Stomach (tissue), 19 donors: ENCODE measurements at places on chromosomes 12 and 14. TPM values are rescaled to one million over a fixed set of nuclear protein-coding genes. Genes with fewer than 3 reads are reported as not detected.
A peak's percentile ranks its signal among the peaks of the same experiment; 100 is the strongest.

Gene TAS2R46
- not detected for polyA plus RNA-seq

Gene SERPINA9
- not detected for polyA plus RNA-seq

Gene DTX3
- polyA plus RNA-seq, result 17.1 TPM

Gene RTL1
- polyA plus RNA-seq, result not detected

Gene GPR84
- polyA plus RNA-seq, result 0.46 TPM

Gene OR4E2
- polyA plus RNA-seq, result not detected

Gene PTHLH
- 0.75 TPM for polyA plus RNA-seq

Gene PTPN21
- 9.3 TPM for polyA plus RNA-seq

GRCh38 chr14:58878439-58879139 lies 240.8 kb downstream of the DACT1 start:
- H3K4me1 ChIP-seq, result no peaks in the 10 kb centered on the region
- no peak overlapping the region for H3K4me3 ChIP-seq
- no peak overlapping the region for H3K27ac ChIP-seq
- H3K36me3 ChIP-seq, result no peaks in the 10 kb centered on the region
- H3K27me3 ChIP-seq, result no peaks in the 10 kb centered on the region

DNA sequence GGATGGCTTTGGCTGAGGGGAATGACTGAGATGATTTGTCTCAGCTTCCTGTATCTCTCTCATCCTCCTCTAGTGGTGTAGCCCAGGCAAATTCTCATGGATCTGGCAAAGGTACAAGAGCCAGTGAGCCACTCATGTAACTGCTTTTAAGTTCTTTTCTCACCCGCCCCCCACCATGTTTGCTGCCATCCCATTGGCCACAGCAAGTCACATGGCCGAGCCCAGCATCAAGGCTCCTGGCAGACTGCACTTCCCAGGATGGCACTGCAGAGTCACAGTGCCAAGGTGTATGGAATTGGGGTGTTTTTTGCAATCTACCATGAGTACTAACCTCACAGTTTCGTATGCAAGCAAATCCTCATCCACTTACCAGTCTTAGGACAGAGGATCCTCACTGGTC lies 50.9 kb downstream of the CHST11 start:
- H3K27me3 ChIP-seq, result no peaks in the 10 kb centered on the region
- no peak for DNase-seq
- H3K4me3 ChIP-seq, result no peak overlapping the region

GRCh38 chr12:14614704-14615121 lies 47.0 kb upstream of the PLBD1 start:
- DNase-seq, result peak; percentile 35
- H3K27me3 ChIP-seq, result no peaks in the 10 kb centered on the region
- H3K4me1 ChIP-seq, result peaks cover 4% of the 10 kb centered on the region
- no peak overlapping the region for H3K27ac ChIP-seq
- no peaks in the 10 kb centered on the region for H3K36me3 ChIP-seq

DNA sequence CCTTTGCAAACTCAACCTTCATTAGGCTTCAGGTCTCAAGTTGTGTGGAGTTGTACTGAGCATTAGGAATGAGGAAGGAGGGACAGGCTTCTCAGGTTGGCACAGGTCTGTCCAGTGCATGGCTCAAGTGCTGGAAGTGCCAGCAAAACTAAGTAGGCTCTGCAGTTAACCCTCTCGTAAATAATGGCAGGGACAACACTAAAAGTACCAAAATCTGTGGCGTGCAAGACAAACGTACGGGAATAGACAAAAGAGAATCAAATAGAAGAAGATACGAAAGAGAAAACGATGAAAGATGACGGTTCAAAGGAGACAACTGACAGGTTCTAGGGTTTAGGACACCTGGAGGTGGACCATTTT lies 612 bp downstream of the TRAPPC6B start:
- H3K4me1 ChIP-seq, result peaks cover 20% of the 10 kb centered on the region
- peak; percentile 49 for DNase-seq
- peaks cover 22% of the 10 kb centered on the region for H3K36me3 ChIP-seq
- H3K27me3 ChIP-seq, result no peaks in the 10 kb centered on the region
- peak overlapping the region; percentile 97 for H3K27ac ChIP-seq
- H3K4me3 ChIP-seq, result peak overlapping the region; percentile 70

DNA sequence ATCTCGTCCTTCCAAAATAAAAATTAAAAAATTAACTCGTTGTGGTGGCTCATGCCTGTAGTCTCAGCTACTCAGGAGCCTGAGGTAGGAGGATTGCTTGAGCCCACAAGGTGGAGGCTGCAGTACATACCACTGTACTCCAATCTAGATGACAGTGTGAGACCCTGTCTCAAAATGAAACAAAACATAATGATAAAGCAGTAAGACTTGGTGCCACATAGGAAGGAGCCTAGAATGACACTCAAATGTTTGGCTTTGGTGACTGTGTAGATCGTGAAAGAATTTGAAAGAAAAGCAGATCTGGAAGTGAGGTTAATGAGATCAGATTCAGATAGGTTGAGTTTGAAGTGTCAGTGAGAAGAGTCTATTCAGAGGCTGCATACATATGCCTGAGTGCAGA lies 150.1 kb upstream of the ATP2B1 start:
- H3K4me1 ChIP-seq, result no peaks in the 10 kb centered on the region
- H3K36me3 ChIP-seq, result no peaks in the 10 kb centered on the region
- H3K27ac ChIP-seq, result no peak overlapping the region

DNA sequence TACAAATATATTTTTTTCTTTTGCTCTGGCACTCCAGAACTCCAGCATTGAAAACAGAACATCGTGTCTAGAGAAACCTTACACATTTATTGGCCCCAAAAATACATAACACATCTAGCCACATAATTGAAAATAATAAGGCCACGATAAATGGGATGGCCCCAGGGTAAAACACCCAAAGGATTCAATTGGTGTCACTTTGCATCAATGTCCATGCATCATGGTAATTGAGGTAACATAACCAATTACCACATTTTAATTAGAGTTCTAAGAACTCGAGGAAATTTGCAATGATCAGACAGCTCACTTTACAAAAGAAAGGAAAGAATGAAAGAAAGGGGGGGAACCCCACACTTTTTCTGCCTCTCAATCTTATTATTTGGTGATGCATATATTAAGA lies 151.8 kb upstream of the NPAS3 start:
- H3K4me1 ChIP-seq, result no peaks in the 10 kb centered on the region
- H3K4me3 ChIP-seq, result no peak overlapping the region
- H3K36me3 ChIP-seq, result no peaks in the 10 kb centered on the region
- no peak overlapping the region for H3K27ac ChIP-seq
- H3K27me3 ChIP-seq, result no peaks in the 10 kb centered on the region
- DNase-seq, result no peak

DNA sequence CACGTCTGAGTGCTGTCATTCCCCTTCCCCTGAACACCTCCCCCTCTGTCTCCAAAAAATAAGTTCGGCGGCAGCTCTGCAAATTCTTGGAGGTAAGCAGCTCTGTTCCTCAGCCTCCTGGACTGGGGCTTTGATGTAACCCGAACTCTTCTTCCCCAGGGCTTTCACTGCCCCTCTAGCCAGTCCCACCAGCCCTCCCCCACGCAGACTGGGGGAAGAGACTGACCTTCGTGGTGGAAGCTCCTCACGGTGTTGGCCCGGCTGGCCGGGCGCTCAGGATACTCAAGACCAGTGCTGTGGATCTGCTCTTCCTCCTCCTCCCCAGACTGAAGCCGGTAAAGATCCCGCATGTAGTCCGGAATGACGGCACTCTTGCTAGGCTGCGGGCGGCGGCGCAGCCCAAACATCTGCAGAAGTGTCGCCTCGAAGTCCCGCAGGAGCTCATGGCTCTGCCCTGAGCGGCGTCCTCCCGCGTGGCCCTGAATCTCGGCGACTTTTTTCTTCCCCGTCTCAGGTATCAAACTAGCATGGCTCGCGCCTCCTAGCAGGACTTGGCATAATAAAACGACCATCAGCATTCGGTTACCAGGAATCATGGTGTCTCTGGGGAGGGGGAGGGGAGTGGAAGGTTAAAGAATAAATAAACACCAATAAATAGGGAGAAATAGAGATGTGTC lies 4.9 kb downstream of the BMP4 start:
- DNase-seq, result peak; percentile 34
- peaks cover 10% of the 10 kb centered on the region for H3K27me3 ChIP-seq
- H3K4me1 ChIP-seq, result peaks cover 51% of the 10 kb centered on the region
- H3K4me3 ChIP-seq, result peak overlapping the region; percentile 63
- peaks cover 18% of the 10 kb centered on the region for H3K36me3 ChIP-seq

- no peaks in the 10 kb centered on the region for H3K36me3 ChIP-seq
- H3K27ac ChIP-seq, result no peak overlapping the region
- DNase-seq, result no peak
- no peaks in the 10 kb centered on the region for H3K4me1 ChIP-seq
- H3K27me3 ChIP-seq, result no peaks in the 10 kb centered on the region
Observed at GRCh38 chr14:95415993-95416392, 96.3 kb upstream of the CLMN start.

DNA sequence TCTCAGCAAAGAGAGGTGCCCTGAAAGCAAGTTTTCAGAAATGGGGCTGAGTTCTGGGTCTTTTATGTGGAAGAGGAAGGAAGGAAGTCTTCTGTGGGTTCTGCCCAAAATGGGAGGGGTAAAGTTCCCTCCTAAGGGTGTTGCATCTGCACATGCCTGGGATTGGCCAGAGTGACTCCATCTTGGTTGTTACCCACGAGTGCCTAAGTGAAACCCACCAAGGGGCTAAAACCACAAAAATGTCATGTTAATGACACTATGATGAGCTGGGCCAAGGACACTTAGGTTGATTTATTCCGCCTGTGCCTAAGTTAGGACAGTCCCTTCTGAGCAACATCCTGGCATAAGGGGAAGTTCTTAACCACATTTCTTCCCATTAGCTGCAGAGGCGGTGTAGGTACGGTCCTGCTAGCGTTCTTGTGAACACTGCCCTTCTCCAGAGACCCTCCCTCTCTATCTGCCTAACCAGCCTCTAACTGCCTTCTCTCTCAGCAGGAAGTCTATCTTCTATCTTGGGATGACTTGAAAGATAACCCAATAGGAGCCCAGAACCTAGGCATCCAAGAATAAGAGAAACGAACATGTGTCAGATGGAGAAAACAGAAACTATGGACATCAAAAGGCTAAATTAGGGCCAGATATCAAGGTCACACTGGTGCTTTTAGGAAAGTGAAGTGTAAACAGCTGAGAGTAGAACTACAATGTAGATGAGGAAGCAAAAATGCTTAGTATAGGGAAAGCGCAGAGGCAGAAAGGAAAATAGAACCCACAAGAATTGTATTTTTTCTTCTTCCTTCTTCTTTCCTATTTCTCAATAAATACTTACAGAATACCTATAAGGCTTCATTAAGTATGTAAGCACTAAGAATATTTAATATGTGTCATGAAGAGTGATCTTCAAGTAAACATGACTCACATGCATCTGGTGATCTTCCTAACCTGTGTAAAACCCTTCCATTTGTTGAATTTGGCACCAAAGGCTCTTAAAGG lies 104.2 kb upstream of the AMN1 start:
- peak; percentile 21 for DNase-seq
- H3K36me3 ChIP-seq, result no peaks in the 10 kb centered on the region
- H3K27ac ChIP-seq, result no peak overlapping the region
- H3K27me3 ChIP-seq, result no peaks in the 10 kb centered on the region
- H3K4me3 ChIP-seq, result no peak overlapping the region

- no peaks in the 10 kb centered on the region for H3K36me3 ChIP-seq
- no peak overlapping the region for H3K27ac ChIP-seq
- no peaks in the 10 kb centered on the region for H3K4me1 ChIP-seq
Observed at GRCh38 chr14:91614187-91614586, 104.1 kb upstream of the PPP4R3A start.

- no peak overlapping the region for H3K4me3 ChIP-seq
- H3K36me3 ChIP-seq, result no peaks in the 10 kb centered on the region
- no peak for DNase-seq
- no peaks in the 10 kb centered on the region for H3K4me1 ChIP-seq
- no peak overlapping the region for H3K27ac ChIP-seq
Observed at GRCh38 chr14:22531451-22532344, 57.3 kb downstream of the DAD1 start.

DNA sequence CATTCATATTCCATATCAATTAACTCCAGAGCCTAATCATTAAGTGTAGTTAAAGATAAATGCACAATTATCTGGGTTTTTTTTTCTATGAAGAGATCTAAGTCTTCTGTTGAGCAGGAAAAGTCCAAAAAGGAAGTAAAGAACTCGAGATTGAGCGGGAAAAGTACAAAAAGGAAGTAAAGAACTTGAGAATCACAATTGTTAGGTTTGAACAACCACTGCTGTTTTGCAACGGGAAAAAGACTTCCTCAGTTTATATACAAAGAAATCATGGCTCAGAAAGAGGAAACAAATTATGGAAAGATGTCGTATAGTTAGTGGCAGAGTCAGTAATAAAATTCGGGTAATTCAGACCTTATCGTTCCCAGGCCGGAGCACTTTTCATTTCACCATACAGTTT lies 63.3 kb downstream of the PPP1R12A start:
- H3K4me1 ChIP-seq, result peaks cover 74% of the 10 kb centered on the region
- peaks cover 28% of the 10 kb centered on the region for H3K36me3 ChIP-seq
- H3K27me3 ChIP-seq, result no peaks in the 10 kb centered on the region
- H3K27ac ChIP-seq, result no peak overlapping the region
- no peak for DNase-seq
